ENCODE measurements at places on chromosomes 6 and 20.

- peak; percentile 78 for DNase-seq
Measured at GRCh38 chr6:21164768-21165326, 428.7 kb upstream of the SOX4 start.

- DNase-seq, result peak; percentile 77
Measured at GRCh38 chr6:107618672-107619071, 128.8 kb downstream of the SOBP start.

DNA sequence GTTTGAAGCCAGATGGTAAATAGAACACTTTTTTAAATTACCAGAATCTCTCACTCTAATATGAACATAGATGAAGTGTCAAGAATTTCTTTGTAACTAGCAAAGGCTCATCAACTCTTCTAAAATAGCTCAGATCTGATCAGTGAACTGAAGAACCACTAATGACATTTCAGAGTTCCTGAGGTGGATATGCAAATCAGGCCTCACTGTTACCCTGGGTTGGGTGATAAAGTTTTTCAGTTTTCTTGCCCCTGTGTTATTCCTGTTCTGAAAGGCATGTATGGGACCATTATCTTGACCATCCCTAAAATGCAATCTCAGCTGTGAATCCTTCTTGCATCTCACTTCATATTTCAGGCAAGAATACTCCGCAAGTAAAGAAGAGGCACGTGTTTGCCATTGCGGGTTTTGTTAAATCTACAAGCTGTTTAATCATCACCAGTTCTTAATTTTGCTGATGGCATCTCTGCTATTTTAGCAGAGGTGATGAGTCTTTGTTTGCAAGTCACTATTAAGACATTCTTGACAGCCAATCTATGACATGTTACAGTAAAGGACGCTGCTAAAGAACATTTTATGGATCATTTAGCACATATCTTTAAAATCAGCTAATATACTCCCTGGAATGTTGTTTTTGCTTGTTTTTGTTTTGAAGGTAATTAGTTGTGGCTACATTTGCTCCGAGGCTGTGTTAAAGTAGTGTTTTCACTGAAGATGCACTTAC lies 47.9 kb downstream of the KHDC1L start:
- no peak for DNase-seq

DNA sequence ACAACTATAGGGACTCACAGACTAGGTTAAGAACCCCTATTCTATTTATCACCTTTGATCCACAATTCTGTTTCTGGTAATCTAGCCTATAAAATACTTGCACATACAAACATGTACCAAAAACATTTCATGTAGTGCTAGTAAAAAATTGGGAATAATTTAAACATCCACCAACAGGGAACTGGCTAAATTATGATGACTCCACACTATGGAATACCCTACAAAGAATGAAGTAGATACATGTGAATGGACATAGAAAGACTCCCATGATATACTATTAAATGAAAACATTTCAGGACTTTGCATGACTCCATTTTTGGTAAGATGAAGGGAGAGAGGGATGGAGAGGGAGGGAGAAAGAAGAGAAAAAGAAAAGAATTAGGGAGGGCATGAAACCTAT lies 58.2 kb downstream of the ZHX3 start:
- DNase-seq, result no peak

GRCh38 chr20:39853636-39854035 lies 835.4 kb downstream of the MAFB start:
- no peak for DNase-seq
